ENCODE measurements at places on chromosomes 2 and 18.

DNA sequence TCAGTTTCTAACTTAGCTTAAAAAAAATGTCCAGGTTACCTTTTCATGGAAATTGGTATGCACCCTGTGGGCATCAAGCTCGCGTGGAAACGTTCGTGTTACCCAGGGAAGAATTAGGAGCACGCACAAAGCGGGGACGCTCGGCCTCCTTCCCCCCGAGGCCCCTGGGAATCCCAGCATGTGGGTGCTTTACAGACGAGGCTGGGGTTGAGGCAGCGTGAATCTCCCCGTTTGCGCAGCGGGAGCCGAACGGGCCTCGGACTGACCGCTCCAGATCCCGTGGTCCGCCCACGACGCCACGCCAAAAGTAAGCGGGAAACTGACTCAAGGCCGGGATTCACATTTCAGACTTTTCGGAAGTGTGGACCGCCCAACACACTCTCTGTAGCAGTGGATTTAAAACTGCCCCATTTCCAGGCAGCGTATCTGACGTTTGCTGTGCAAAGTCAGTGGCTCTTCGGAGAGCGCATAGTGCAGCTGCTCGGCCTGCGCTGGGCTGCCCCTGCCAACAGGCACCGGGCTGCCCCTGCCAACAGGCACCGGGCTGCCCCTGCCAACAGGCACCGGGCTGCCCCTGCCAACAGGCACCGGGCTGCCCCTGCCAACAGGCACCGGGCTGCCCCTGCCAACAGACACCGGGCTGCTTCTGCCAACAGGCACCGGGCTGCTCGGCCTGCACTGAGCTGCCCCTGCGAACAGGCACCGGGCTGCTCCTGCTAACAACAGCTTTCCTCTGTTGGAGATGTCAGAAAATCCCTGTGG lies 49.7 kb downstream of the SH3YL1 start:
- no peak for DNase-seq

- DNase-seq = no peak
Measured at GRCh38 chr2:225771701-225772100, 372.2 kb downstream of the NYAP2 start.

DNA sequence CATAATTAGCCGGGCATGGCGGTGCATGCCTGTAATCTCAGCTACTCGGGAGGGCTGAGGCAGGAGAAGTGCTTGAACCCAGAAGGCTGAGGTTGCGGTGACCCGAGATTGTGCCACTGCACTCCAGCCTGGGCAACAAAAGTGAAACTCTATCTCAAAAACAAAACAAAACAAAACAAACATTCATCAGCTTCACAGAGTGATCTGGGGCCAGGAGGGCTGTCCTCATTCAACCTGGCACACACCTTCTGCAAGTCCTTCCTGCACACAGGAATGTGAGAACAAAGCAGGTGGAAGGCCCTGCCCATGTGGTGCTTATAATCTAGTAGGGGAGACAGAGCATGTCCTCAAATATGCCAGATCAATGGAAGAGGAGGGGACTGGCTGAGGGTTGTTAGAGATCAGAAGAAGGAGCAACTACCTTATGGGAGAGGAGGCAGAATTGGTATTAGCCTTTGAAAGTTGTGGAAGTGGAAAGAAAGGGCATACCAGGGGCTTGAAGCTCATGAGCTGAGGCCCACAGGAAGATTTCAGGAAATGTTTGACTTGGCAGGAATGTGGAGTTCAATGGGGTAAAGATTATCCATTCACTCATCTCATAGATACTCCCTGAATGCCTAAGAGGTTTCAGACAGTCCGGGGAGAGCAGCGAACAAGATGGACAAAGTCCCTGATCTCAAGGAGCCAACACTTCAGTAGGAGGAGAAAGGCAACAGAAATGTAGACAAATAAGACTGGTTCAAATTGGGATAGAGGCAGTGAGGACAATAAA lies 155.3 kb upstream of the SIX3 start:
- DNase-seq = no peak

DNA sequence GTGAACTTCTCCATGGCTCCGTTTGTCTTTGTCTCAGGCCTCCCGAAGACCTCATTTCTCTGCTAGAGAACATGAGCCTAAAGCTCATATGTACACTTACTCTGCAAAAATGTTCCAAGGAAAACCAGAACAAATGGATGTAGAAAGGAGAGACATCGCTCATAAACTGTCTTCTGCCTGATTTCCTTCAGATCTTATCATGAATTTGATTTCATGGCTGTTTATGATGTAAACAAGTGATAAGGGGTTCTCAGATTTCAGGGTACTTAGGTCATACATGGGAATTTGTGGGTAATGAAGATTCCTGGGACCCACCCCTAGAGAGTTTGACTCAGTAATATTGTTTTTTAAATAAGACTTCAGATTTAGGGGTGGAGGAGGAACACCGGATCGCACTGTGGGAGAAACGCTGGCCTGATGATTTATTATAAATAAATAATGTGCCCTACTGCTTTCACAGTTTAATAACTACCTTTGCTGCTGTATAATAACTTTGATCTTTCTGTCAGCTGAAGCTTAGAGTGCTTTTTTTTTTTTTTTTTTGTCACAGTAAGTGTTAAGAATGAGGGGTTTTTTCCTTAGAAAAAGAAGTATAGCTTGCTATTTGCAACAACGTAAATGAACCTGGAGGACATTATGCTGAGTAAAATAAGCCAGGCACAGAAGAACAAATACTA lies 14.9 kb downstream of the AOX1 start:
- DNase-seq = no peak

- no peak for DNase-seq
Measured at GRCh38 chr2:168640039-168640438, 162.4 kb upstream of the NOSTRIN start.

- no peak for DNase-seq
Measured at GRCh38 chr2:100427627-100428258, 10.3 kb upstream of the CHST10 start.
